ENCODE measurements at places on chromosomes 6 and 20.

DNA sequence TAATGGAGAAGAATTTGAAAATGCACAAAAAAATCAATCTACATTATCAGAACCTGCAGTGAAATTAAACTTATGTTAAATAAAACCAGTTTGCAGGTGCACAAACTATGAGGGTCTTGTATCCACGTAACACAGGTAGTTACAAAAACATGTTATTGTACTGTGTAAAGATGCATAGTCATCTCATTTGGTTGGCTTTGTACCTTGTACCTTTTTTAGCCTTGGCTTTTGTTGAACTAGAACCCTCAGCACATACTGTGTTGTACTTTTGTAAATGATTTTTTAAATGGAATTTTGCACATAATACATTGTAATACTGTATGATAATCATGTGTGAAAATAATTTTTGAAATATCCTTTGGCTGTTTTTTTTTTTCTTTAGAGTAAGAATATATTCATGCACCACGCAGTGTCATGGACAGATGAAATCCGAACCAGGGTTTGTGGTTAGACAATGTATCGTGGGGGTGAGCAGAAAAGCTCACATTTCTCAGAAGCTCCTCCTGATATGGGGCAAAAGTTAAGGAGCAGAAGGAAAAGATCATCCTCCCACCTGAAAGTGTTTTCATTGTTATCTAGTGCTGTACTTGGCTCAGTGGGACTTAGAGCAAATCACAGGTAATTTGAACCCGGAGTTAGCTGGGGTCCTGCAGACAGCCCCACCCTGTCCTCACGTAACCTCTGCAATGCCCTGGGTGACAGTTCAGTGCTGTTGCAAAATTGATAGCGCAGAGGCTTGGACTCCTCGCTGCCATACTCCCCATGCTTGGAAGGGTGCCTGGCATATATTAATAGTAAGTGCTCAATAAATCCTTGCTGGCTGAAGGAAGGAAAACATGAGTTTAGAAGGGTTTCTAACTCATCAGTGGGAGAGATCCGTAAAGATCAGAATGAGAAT lies 14.8 kb upstream of the NAA20 start:
- no peak for DNase-seq

GRCh38 chr6:151432651-151433050 lies 19.3 kb downstream of the RMND1 start:
- no peak for DNase-seq

- DNase-seq: no peak
These were observed 899.5 kb upstream of the ADGRB3 start for GRCh38 chr6:67735623-67736022.

DNA sequence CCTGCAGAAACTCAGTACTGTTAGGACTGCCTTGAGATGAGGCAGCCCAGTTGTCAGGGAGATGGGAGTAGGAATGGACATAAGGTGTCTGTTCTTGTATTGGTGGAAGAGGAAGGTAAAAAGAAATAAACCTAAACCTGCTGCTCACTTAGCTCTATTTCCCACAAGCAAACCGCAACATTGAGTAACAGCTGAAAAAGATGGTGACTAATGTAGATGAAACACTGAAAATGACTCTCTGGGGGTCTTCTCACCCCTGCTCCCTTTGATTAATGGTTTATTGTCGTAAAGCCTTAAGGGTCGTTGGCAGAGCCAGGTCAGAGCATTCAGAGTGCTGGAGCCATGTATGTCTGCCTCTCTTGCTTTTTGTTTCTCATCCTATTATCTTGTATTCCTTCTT lies 87.5 kb downstream of the FOXO3 start:
- DNase-seq: no peak

GRCh38 chr6:30283761-30284160 lies 43.0 kb upstream of the TRIM39 start:
- DNase-seq: no peak

- DNase-seq: peak; percentile 90
These were observed 59.8 kb upstream of the DEK start for GRCh38 chr6:18323935-18324705.

GRCh38 chr6:43275801-43276576 lies 22.1 kb upstream of the SLC22A7 start:
- no peak for DNase-seq

GRCh38 chr6:150327117-150327774 lies 41.6 kb upstream of the IYD start:
- no peak for DNase-seq

DNA sequence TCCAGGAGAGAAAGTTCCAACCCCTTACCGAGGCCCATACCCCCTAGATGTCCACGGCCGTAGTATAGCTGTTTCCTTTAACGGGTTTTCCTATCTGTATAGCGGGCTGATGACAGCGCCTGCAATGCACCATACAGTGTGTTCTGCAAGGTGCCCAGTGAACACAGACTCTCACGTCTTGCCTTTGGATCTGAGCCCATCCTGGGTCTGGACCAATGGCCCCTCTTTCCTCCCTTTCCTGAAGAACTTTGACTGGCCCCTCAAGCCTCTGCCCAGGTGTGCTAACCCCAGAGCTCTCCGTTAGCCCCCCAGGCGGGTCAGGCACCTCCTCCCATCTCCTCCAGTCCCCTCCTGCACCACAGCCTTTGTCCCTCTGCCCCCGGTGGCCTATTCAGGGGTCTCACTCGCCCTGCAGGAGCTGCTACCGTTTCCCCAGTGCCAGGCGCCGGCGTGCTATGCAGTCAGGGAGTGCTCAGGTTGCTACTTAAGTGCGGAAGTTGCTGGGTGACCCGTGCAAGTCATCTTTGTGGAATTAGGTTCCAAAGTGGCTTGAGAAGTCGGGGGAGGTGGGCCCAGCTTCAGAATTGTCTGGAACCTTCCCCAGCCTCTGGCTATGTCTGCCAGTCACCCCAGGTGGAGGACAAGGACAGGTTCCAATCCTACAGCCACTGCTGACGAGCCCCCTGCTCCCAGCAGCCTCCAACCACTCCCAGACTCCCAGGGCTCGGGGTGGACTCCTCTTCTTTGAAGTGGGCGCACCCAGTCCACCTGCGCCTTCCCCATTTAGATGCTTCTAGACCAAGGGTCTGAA lies 35.0 kb upstream of the ZBP1 start:
- DNase-seq: no peak

DNA sequence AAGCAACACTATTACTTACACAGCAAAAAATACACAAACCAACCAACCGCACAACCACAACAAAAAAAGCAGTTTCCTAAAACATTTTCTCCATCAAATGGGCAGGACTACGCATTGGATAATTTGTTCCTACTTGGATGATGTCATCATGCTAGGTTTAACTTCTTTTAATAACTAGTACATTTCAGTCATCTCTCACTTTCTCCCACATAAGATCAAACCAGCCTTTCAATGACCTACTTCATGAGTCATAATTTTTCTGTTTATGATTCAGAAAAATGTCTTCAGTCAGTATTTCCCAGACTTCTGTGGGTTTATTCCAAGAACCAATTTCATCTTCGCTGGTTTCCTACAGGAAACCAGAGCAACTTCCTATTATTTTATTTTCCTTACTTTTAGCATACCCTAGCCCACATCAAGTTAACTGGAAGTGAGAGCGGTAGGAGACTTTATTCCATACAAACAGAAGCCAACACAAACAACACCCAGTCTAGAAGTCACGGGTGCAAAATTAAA lies 134.2 kb downstream of the GMDS start:
- DNase-seq: peak; percentile 71

- DNase-seq: no peak
These were observed 172.8 kb upstream of the SYNDIG1 start for GRCh38 chr20:24296477-24297261.

GRCh38 chr6:113489952-113490746 lies 367.0 kb upstream of the MARCKS start:
- DNase-seq: no peak

DNA sequence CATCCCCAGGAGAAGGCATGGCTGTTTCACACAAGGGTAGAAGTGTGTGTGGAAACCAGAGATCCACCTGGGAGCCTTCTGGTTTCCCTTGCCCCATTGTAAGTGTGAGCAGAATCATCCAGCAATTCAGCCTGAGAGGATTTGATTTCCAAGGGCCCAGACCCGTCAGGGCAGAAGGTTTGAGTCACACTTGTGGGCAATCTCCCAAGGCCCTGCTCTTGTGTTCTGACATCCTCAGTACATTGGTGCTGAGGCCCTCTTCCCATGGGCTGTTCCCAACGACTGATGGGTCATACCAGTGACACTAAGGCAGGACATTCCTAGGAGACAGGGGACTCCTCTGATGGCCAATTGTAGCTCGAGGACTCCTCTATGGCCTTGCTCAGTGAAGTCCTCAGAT lies 58.2 kb upstream of the POLR1H start:
- peak; percentile 52 for DNase-seq

- DNase-seq: peak; percentile 80
These were observed 68.8 kb downstream of the CDC5L start for GRCh38 chr6:44456070-44456965.

- no peak for DNase-seq
These were observed 708 bp downstream of the NRN1 start for GRCh38 chr6:6006006-6006427.

- no peak for DNase-seq
These were observed 3.3 kb downstream of the CST11 start for GRCh38 chr20:23449421-23449820.
